Mesenchymal stem cell (in vitro differentiated cells and primary cell): ENCODE measurements at places on chromosomes 4 and X.

DNA sequence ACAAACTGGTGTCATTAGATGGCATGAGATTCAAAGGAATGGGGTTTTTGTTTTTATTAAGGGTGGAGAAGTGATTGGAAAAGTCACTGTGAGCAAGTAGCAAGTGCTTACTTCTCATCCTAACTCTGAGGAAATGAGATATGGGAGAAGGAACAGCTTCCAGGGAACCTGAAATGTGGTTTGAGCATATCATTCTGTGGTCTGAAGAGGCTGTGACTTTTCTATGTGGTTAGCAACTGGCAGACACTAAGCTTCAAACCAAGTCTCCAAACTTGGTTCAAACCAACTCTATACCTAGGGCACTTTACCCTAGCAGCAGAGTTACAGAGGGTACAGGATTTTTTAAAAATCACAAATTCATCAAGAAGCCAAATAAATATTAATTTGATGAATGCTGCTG lies 58.2 kb downstream of the DCLK2 start:
- H3K36me3 ChIP-seq: no peaks in the 10 kb centered on the region
- peak; percentile 63 for DNase-seq
- no peaks in the 10 kb centered on the region for H3K4me1 ChIP-seq
- no peak overlapping the region for H3K4me3 ChIP-seq

GRCh38 chrX:153305972-153306371 lies 15.6 kb downstream of the PNMA6F start:
- H3K4me1 ChIP-seq: no peaks in the 10 kb centered on the region
- H3K36me3 ChIP-seq: no peaks in the 10 kb centered on the region
- peaks cover 65% of the 10 kb centered on the region for H3K27me3 ChIP-seq
- no peak overlapping the region for H3K4me3 ChIP-seq

DNA sequence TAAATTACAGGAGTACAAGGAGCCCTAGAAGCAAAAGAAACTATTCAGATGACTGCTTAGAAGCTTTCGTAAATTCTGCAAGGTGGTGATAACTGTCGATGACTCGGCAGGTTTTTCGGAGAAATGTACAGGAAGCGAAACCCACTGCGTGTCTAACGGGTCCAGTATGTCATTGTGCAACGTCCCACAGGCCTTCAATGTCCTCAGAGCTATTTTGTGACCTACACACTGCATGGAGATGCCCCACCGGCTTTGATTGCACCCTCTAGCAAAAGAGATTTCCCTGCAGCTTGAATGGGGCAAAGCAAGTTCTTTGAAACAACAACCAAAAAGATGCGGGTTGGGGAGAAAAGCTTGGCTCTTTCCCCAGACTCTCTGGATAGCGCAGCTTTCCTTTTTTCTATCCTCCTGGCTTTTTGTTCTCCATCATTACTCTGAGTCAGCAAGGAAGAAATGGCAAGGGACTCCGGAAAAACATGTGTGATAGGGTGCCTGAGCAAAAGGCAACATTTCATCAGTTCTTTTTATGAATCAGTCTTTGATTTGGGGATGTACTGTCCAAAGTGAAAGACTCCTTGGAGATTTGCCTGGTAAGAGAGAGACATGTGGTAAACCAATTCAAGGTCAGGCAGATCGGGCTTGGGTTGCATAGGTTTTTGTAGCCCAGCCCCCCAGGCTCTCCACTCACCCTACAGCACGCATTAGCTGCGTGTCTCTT lies 112.0 kb upstream of the TBL1X start:
- no peaks in the 10 kb centered on the region for H3K27me3 ChIP-seq
- peaks cover 5% of the 10 kb centered on the region for H3K4me1 ChIP-seq
- peak; percentile 53 for DNase-seq
- H3K27ac ChIP-seq: no peak overlapping the region
- H3K4me3 ChIP-seq: peak overlapping the region; percentile 51
- H3K36me3 ChIP-seq: no peaks in the 10 kb centered on the region

GRCh38 chrX:150880808-150881165 lies 17.7 kb downstream of the CD99L2 start:
- no peak overlapping the region for H3K4me3 ChIP-seq
- H3K4me1 ChIP-seq: no peaks in the 10 kb centered on the region
- DNase-seq: no peak
- no peaks in the 10 kb centered on the region for H3K36me3 ChIP-seq
- no peak overlapping the region for H3K27ac ChIP-seq
- H3K27me3 ChIP-seq: no peaks in the 10 kb centered on the region

- H3K4me1 ChIP-seq: peaks cover 2% of the 10 kb centered on the region
- no peak for DNase-seq
- no peaks in the 10 kb centered on the region for H3K36me3 ChIP-seq
- H3K4me3 ChIP-seq: no peak overlapping the region
- no peak overlapping the region for H3K27ac ChIP-seq
These were observed 21.3 kb downstream of the IL15 start for GRCh38 chr4:141657550-141658250.

- H3K36me3 ChIP-seq: no peaks in the 10 kb centered on the region
- peaks cover 3% of the 10 kb centered on the region for H3K4me1 ChIP-seq
- peak overlapping the region; percentile 97 for H3K27ac ChIP-seq
- peak; percentile 78 for DNase-seq
These were observed 16.0 kb downstream of the UTP3 start for GRCh38 chr4:70704215-70704930.

DNA sequence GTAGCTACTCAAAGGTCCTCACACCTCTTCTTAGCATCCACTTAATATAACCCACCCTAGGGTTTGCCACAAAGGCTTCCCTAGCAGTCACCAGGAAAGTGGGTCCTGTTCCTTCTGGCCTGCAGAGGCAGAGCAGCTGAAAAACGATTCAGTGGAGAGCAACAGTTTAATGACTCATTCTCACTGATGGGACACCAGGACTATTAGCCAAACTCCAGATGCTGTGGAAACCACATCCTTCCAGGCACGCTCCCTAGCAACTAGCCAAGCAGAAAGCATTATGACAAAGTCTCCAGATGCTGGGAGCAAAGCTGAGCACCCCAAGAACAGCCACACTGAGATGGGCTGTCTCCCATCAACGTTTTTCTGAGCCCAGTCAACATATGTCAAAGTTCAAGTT lies 30.3 kb upstream of the UTP14A start:
- no peak overlapping the region for H3K27ac ChIP-seq
- no peaks in the 10 kb centered on the region for H3K36me3 ChIP-seq
- H3K27me3 ChIP-seq: peaks cover 23% of the 10 kb centered on the region
- peaks cover 3% of the 10 kb centered on the region for H3K4me1 ChIP-seq

- H3K36me3 ChIP-seq: no peaks in the 10 kb centered on the region
- no peaks in the 10 kb centered on the region for H3K27me3 ChIP-seq
- no peak overlapping the region for H3K4me3 ChIP-seq
- H3K27ac ChIP-seq: no peak overlapping the region
These were observed 599.9 kb downstream of the IL15 start for GRCh38 chr4:142236268-142236667.

DNA sequence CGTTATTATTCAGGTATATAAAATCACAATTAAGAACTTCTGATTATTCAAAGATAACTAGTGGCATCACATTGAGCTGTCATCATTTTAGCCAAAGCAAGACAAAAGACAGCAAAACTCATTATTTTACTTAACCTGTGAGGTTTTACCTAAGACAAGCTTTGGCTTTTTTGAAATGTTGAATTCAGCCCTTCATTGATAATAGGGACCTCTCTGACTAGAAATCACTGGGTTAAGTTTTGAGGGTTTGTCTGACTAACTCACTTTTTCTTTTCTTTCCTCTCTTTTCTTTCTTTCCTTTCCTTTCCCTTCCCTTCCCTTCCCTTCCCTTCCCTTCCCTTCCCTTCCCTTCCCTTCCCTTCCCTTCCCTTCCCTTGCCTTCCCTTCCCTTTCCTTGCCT lies 244.2 kb downstream of the GRXCR1 start:
- H3K4me3 ChIP-seq: no peak overlapping the region
- H3K27ac ChIP-seq: no peak overlapping the region
- no peaks in the 10 kb centered on the region for H3K4me1 ChIP-seq

DNA sequence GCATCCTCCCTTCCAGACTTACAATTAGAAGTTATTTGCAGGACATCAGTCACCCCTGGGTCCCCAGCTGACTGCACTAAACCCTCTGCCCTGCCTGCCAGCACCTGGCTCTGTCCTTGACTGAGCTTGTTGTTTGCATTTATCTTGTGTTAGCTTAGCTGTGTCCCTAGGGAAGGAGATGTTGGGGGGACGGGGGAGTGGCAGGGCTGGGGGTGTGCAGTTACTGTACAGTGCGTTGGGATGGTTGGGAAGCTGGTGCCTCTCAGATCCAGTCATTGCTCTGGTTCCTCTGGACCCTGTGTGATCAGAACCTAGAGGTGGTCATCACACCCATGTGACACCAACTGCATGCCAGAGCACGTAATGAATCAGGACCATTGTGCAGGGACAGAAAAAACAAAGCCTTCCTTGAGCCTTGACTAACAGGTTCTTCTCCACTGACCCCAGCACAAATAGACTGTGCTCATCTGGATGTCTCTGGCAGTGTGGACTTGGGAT lies 32.7 kb upstream of the PROM1 start:
- H3K27ac ChIP-seq: no peak overlapping the region
- peaks cover 28% of the 10 kb centered on the region for H3K27me3 ChIP-seq
- DNase-seq: no peak
- H3K4me3 ChIP-seq: no peak overlapping the region

GRCh38 chr4:47469951-47470350 lies 6.4 kb upstream of the COMMD8 start:
- no peaks in the 10 kb centered on the region for H3K4me1 ChIP-seq
- H3K4me3 ChIP-seq: no peak overlapping the region
- H3K27ac ChIP-seq: peak overlapping the region; percentile 43
- DNase-seq: peak; percentile 20
- H3K36me3 ChIP-seq: no peaks in the 10 kb centered on the region

GRCh38 chr4:11428231-11428898 lies at the start of gene HS3ST1:
HS3ST1 (minus strand) TSS chr4:11428894; CDS start chr4:11400005, 28,889 bp downstream.
- DNase-seq: peak; percentile 1
- H3K27ac ChIP-seq: peak within 1 kb of the TSS; percentile 0
- no peaks in the 10 kb centered on the region for H3K36me3 ChIP-seq
- peak within 1 kb of the TSS; percentile 60 for H3K4me3 ChIP-seq
- H3K27me3 ChIP-seq: peaks cover 9% of the 10 kb centered on the region

- no peaks in the 10 kb centered on the region for H3K36me3 ChIP-seq
- no peaks in the 10 kb centered on the region for H3K27me3 ChIP-seq
- H3K4me3 ChIP-seq: no peak overlapping the region
- DNase-seq: peak; percentile 32
- no peaks in the 10 kb centered on the region for H3K4me1 ChIP-seq
- H3K27ac ChIP-seq: no peak overlapping the region
These were observed 132.1 kb downstream of the COL4A6 start for GRCh38 chrX:108306086-108306485.

- H3K27ac ChIP-seq: no peak overlapping the region
- H3K4me3 ChIP-seq: no peak overlapping the region
- no peaks in the 10 kb centered on the region for H3K36me3 ChIP-seq
- H3K4me1 ChIP-seq: no peaks in the 10 kb centered on the region
- no peak for DNase-seq
These were observed 233.4 kb upstream of the STK26 start for GRCh38 chrX:131789664-131790063.

DNA sequence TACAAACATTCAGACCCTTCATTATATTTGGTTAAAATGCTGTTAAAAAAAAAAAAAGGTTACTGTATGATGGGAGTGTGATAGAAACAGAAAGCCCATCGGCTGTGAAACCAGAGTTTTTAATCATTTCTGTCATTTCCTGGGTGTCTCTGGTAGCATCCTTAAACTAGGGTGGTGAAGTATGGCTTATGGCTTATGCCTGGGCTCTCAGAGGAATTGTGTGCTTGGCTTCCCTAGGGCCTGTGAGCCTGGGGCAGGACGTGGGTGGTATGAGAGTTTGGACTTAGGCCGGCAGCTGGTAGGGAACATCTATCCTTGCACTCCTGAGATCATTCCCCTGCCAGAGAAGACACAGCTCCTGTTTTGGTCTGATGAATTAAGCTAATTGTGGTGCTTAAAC lies 52.2 kb downstream of the DCUN1D4 start:
- no peak overlapping the region for H3K27ac ChIP-seq
- H3K4me1 ChIP-seq: no peaks in the 10 kb centered on the region
- H3K4me3 ChIP-seq: no peak overlapping the region

GRCh38 chr4:32932156-32932555 lies 2212.0 kb downstream of the PCDH7 start:
- DNase-seq: no peak
- no peaks in the 10 kb centered on the region for H3K36me3 ChIP-seq
- no peaks in the 10 kb centered on the region for H3K4me1 ChIP-seq
- H3K27ac ChIP-seq: no peak overlapping the region

DNA sequence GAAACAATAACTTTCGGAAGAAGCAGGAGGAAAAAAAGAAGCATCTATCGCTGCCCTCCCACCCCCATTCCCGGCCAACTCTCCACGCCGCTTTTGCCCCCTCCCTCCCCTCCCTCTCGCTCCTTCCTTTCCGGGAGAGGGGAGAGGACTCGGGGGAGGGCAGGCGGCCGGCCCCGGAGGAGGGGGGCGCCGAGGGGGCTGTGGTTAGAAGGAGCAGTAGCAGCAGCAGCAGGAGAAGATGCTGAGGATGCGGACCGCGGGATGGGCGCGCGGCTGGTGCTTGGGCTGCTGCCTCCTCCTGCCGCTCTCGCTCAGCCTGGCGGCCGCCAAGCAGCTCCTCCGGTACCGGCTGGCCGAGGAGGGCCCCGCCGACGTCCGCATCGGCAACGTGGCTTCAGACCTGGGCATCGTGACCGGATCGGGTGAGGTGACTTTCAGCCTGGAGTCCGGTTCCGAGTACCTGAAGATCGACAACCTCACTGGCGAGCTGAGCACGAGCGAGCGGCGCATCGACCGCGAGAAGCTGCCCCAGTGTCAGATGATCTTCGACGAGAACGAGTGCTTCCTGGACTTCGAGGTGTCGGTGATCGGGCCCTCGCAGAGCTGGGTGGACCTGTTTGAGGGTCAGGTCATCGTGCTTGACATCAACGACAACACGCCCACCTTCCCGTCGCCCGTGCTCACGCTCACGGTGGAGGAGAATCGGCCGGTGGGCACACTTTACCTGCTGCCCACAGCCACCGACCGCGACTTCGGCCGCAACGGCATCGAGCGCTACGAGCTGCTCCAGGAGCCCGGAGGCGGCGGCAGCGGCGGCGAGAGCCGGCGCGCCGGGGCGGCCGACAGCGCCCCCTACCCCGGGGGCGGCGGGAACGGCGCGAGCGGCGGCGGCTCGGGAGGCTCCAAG lies 1.3 kb downstream of the PCDH7 start:
- DNase-seq: peak; percentile 64
- H3K36me3 ChIP-seq: no peaks in the 10 kb centered on the region
- peaks cover 8% of the 10 kb centered on the region for H3K27me3 ChIP-seq
- H3K4me1 ChIP-seq: peaks cover 33% of the 10 kb centered on the region
- peak overlapping the region; percentile 71 for H3K4me3 ChIP-seq

GRCh38 chrX:41116948-41117347 lies 31.7 kb downstream of the USP9X start:
- H3K36me3 ChIP-seq: no peaks in the 10 kb centered on the region
- no peaks in the 10 kb centered on the region for H3K27me3 ChIP-seq
- no peak for DNase-seq
- H3K4me1 ChIP-seq: no peaks in the 10 kb centered on the region

GRCh38 chr4:184400375-184400870 lies 73.9 kb downstream of the IRF2 start:
- H3K27me3 ChIP-seq: no peaks in the 10 kb centered on the region
- no peak overlapping the region for H3K4me3 ChIP-seq
- peaks cover 23% of the 10 kb centered on the region for H3K36me3 ChIP-seq
- peak; percentile 52 for DNase-seq
- H3K27ac ChIP-seq: no peak overlapping the region
